Articular chondrocyte of knee joint (primary cell): ENCODE measurements at places on chromosomes 4 and X. TPM values are rescaled to one million over a fixed set of nuclear protein-coding genes. Genes with fewer than 3 reads are reported as not detected.

F11 gene
- total RNA-seq: not detected in 2 replicates

FMR1NB gene
- not detected in 2 replicates for total RNA-seq

WAS gene
- 0.11 and 0.13 TPM in 2 replicates for total RNA-seq

AMTN gene
- 0.43 TPM in 1 of 2 replicates, not detected in the other for total RNA-seq

GDI1 gene
- total RNA-seq: 59.5 and 77.8 TPM in 2 replicates

C4orf36 gene
- 0.13 TPM in 1 of 2 replicates, not detected in the other for total RNA-seq

CCDC160 gene
- total RNA-seq: not detected in 2 replicates

ZNF630 gene
- 2.0 and 2.3 TPM in 2 replicates for total RNA-seq

HERC6 gene
- total RNA-seq: 8.5 and 13.5 TPM in 2 replicates

CORIN gene
- total RNA-seq: 0.32 and 0.52 TPM in 2 replicates

VSIG4 gene
- total RNA-seq: not detected in 2 replicates

PGAM4 gene
- not detected in 2 replicates for total RNA-seq

CENPE gene
- 15.7 and 24.3 TPM in 2 replicates for total RNA-seq

EDA gene
- 0.22 and 0.26 TPM in 2 replicates for total RNA-seq

HGFAC gene
- total RNA-seq: 0.32 TPM in 1 of 2 replicates, not detected in the other

GRIA2 gene
- 0.22 TPM in 1 of 2 replicates, not detected in the other for total RNA-seq

LEF1 gene
- 2.4 and 3.3 TPM in 2 replicates for total RNA-seq

NLGN3 gene
- total RNA-seq: 0.22 and 0.26 TPM in 2 replicates

PNMA3 gene
- 0.11 TPM in 1 of 2 replicates, not detected in the other for total RNA-seq

HOPX gene
- 1.6 and 5.6 TPM in 2 replicates for total RNA-seq

STK32B gene
- total RNA-seq: 10.8 and 13.1 TPM in 2 replicates

ETDB gene
- not detected in 2 replicates for total RNA-seq

VCX2 gene
- not detected in 2 replicates for total RNA-seq

KDM6A gene
- 26.8 and 40.2 TPM in 2 replicates for total RNA-seq

ADGRL3 gene
- total RNA-seq: under 0.01 TPM in 1 of 2 replicates, not detected in the other

RBMX2 gene
- 25.2 and 30.9 TPM in 2 replicates for total RNA-seq

GYG2 gene
- total RNA-seq: 1.5 and 3.8 TPM in 2 replicates

ZNF518B gene
- 25.1 and 32.1 TPM in 2 replicates for total RNA-seq

PAK3 gene
- 0.13 and 0.76 TPM in 2 replicates for total RNA-seq

MAGEH1 gene
- total RNA-seq: 23.1 and 25.4 TPM in 2 replicates

NFXL1 gene
- 8.8 and 12.4 TPM in 2 replicates for total RNA-seq

TMPRSS11D gene
- not detected in 2 replicates for total RNA-seq

CACNA1F gene
- total RNA-seq: under 0.01 TPM in 1 of 2 replicates, not detected in the other

MFAP3L gene
- total RNA-seq: 5.1 and 5.9 TPM in 2 replicates

PRR32 gene
- not detected in 2 replicates for total RNA-seq
